ENCODE measurements at places on chromosomes 11 and 22.

- DNase-seq = no peak
These were observed 551 bp downstream of the AGBL2 start for GRCh38 chr11:47714554-47715081.

GRCh38 chr11:118436639-118437207, 431 bp downstream of the KMT2A start:
- no peak for DNase-seq

DNA sequence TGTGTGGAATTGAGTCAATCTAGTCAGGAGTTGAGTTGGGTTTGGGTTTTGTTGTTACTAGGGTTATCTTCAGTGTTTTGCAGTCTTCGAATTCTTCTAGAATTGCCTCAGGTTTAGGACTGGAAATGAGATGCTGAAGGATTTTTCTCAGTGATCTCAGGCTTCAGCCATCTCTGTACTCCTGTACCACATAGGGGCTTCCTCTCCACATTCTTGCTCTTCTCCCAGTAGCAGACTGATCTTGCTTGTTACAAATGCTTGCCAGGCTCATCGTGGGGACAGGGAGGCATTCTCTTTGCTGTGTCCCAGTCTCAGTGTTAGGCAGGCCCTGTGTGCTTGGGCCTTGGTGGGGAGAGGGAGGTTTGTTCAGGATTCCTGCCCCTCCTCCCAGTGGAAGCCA, 96.1 kb downstream of the LRRC32 start:
- no peak for DNase-seq

DNA sequence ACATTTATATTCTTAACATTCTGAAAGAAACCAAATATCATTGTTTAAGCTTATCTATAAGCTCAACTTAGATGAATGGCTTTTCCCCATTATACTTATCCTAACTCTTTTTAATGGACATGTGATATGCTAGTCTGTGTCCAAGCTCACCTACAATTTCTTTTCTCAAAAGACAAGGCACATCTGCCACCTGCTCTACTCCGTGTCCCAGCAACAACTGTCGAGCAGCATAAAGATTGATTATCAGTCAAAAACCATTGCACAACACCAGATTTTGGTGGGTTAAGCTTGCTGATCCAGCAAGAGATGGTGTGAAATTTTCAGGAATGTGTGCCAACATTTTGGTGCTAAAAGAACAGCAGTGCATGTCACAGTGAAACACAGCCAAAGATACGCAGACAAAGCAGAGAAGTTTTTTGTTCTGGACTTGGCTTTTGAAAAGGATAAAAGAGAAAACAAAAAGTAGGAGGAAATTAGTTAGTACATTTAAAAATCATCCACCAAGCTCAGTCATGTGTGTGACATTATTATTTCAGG, 65.8 kb downstream of the DCDC1 start:
- DNase-seq = no peak

DNA sequence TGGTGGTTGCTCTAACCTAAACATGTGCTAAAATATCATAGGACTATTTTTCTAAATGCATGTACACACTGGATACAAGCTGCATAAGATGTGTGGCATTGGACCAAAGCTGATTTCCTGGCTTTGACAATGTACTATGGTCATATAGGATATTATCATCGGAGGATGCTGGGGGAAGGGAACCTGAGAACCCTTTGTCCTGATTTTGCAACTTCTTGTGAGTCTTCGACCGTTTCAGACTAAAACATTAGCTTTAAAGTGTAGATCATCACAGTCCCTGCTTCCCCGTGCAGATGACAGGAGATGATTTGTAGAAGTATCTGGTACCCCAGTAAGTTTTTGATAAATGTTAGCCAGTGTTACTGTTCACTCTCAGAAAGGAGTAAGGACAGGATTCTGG, 554.7 kb downstream of the MIAT start:
- DNase-seq = no peak

- DNase-seq = no peak
These were observed 1124.3 kb downstream of the BRD1 start for GRCh38 chr22:48703265-48703941.

DNA sequence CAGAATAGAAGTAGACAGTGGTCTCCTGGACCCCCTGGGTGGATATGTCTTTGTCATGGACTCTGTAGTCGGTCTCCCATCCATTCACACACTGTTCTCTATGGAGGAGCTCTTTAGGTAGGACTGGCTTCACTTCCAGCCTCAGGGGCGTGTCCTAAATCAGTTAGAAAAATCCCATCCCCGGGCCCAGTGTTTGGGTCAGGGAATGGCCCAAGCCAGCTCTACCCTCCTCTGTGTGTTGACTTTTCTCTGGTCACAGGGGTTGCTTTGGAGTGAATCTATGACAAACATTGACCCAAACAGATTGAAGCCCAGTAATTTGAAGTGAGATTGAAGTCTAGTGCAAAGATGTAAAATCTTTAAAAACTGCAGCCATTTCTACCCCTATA, 34.0 kb downstream of the WEE1 start:
- no peak for DNase-seq

GRCh38 chr11:73387594-73388264, 11.5 kb downstream of the RELT start:
- DNase-seq = no peak

GRCh38 chr11:78573681-78574080, 983 bp downstream of the NARS2 start:
- no peak for DNase-seq

GRCh38 chr11:120625565-120625964, 114.0 kb downstream of the GRIK4 start:
- no peak for DNase-seq

GRCh38 chr22:40479887-40480538, 109.6 kb downstream of the SGSM3 start:
- no peak for DNase-seq

DNA sequence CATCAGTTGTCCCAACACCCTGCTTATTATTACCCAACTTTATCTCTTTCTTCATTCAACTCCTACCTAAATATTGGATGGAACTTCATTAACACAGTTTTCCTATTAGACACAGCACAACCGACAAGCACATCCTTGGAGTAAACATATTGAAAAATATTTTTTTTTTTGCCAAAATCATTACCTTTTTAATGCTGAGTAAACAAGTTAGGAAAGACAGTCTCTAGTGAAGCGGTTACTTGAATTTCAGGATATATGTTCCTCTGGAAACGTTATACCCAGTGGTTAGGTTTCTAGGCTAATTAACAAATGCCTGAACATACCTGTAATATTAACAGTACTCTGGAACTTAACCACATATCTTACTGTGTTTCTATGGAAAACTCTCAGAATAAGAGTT, 11.4 kb downstream of the SESN3 start:
- DNase-seq = no peak

GRCh38 chr11:23278121-23278520, 417.8 kb upstream of the CCDC179 start:
- no peak for DNase-seq

- DNase-seq = no peak
These were observed 21.7 kb downstream of the SPATA19 start for GRCh38 chr11:133823614-133824013.

- no peak for DNase-seq
These were observed 6.7 kb downstream of the CARD18 start for GRCh38 chr11:105132716-105133511.

DNA sequence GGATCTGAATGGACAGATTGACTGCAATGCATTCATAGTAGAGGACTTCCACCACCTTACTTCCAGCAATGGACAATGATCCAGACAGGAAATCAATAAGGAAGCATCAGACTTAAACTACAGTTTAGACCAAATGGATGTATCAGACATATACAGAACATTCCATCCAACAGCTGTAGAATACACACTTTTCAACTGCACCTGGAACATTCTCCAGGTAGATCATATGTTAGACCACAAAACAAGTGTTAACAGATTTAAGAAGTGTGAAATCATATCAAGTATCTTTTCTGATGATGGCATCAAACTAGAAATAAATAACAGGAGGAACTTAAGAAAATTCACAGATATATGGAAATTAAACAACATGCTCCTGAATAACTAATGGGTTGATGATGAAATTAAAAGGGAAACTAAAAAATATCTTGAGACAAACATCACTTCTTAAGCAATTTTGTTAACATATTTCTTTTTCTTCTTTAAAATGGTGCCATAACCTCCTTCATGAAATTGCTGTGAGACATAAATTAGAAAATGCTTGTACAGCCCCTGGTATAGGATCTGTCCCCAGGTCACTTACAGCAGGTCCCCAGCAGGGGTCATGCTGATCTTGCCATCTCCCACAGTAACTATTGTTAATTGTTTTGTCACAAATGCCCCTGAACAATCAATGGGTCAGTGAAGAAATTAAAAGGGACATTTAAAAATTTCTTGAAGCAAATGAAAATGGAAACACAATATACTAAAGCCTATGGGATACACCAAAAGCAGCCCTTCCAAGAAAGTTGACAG, 100.0 kb upstream of the OR4B1 start:
- DNase-seq = no peak

GRCh38 chr11:24068197-24068596, 428.7 kb upstream of the LUZP2 start:
- no peak for DNase-seq

DNA sequence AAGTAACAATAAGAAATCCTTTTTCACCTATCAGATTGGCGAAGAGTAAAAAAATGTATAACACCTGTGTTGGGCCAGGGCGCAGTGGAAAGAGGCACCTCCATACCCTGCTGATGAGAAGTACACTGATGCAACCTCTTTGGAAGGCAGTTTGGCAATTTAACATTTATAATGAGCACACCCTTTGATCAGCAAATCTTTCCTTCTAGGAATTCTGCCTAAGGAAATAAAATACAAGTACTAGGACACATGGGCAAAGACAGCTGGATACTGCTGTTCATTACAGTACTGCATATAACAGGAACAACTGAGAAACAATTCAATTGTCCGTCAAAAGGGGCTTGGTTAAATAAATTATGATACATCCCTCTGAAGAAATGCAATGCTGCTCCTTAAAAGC, 110.1 kb downstream of the RPL27A start:
- DNase-seq = no peak

- DNase-seq = no peak
These were observed 996.5 kb downstream of the OPCML start for GRCh38 chr11:132535830-132536229.

GRCh38 chr11:126426820-126427749, 71.6 kb downstream of the ST3GAL4 start:
- DNase-seq = peak; percentile 12

DNA sequence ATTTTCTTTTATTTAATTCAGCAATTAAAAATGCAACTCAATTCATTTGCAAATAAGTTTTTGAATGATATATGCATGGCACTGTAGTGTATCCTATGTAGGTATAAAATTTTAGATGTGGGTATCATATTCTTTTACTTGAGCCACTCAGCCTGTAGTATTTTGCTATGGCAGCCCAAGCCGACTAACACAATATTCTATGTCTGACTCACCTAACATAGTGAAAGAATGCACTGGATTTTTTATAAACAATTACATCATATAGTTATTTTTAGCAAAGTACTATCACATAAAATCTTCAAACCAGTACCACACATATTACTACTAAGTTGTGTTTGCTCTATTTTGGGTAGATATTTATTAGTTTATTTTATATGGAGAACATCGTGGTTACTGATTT, 21.9 kb upstream of the GRIA4 start:
- DNase-seq = no peak

GRCh38 chr11:44748606-44749005, 21.8 kb downstream of the TSPAN18 start:
- no peak for DNase-seq

DNA sequence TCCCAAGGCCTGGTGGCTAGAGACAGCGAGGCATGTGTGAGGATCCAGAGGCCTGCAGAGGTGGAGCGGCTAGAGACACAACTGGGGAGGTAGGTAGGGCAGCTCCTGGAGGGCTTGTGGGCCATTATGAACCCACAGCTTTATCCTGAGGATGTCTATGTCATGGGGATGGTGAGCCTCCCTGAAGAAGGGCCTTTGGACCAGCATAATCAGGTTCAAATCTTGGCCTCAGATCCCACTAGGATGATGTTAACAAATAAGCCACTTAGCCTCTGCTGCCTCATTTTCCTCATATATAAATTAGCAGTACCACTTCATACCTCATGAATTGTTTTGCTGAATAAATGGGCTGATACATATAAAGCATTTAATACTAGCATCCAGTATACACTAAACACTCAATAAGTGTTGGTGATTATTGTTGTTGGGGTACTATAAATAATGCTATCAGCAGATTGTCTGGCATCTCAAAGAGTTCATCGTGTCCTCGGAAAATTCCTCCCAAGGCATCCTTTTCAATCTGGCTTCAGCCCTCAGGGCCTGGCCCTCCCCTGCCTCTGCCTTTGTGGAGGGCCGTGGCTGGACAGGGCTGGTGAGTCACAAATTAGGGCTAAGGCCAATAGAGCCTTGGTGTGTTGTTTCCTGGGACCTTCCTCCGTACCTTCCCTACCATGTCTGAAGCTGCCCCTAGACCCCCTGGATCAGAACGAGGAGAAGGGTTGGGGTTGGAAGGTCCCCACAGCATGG, 30.9 kb upstream of the LRRC32 start:
- no peak for DNase-seq

DNA sequence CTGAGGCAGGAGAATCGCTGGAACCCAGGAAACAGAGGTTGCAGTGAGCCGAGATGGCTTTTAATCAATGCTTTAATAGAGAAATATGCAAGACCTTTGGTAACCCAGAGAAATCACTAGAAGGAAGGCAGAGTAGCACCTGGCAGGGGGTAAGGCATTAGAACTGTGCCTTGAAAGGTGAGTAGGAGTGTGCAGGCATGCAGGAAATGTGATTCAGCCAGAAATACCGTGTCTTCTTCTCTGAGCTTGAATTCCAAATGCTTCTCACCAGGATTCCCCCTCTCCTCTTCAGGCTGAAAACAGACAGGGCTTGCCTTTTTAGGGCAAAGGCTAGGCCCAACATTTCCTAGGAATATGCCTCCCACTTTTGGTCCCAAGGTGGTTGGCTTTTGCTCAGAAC, 51.0 kb downstream of the OR4D9 start:
- no peak for DNase-seq

- no peak for DNase-seq
These were observed 50.6 kb downstream of the FAM181B start for GRCh38 chr11:82683029-82683428.

- DNase-seq = no peak
These were observed 22.0 kb upstream of the P2RY6 start for GRCh38 chr11:73249853-73250783.

- DNase-seq = no peak
These were observed 13.6 kb downstream of the EFCAB6 start for GRCh38 chr22:43798492-43798891.

- DNase-seq = no peak
These were observed 5.8 kb downstream of the SCUBE1 start for GRCh38 chr22:43337385-43337784.

GRCh38 chr22:32809786-32810554, 8.5 kb downstream of the TIMP3 start:
- no peak for DNase-seq

DNA sequence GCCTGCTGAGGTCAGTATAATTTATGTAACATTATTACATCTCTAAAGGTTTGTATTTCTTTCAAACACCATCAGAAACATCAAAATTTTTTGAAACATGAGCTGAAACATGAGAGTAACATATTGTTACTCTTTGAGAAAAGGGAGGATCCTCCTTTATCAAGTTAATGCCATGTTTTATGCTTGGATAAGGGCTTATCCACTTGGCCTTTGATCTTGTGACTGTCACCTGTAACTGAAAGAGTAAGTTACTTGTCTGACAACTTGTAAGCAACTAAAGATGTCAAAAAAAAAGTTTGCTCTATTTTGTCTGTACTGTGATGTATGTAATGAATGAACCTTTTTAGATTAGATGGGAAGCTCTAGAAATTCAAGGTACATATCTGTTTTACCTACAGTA, 59.6 kb downstream of the FAR1 start:
- DNase-seq = no peak
